ENCODE measurements at places on chromosomes 4 and X. TPM values are rescaled to one million over a fixed set of nuclear protein-coding genes. Genes with fewer than 3 reads are reported as not detected.
A peak's percentile ranks its signal among the peaks of the same experiment; 100 is the strongest.

- DNase-seq, result no peak
Measured at GRCh38 chr4:11428231-11428898, at the start of gene HS3ST1. HS3ST1 (minus strand) TSS chr4:11428894; CDS start chr4:11400005, 28,889 bp downstream.

GRCh38 chrX:18666614-18667013, 5.3 kb downstream of the RS1 start:
- no peak for DNase-seq

- DNase-seq, result no peak
Measured at GRCh38 chrX:49037883-49038475, 5.2 kb downstream of the TFE3 start.

GRCh38 chr4:36163198-36163597, 81.1 kb downstream of the ARAP2 start:
- DNase-seq, result no peak

- DNase-seq, result no peak
Measured at GRCh38 chr4:721261-722168, 15.9 kb downstream of the PCGF3 start.

DNA sequence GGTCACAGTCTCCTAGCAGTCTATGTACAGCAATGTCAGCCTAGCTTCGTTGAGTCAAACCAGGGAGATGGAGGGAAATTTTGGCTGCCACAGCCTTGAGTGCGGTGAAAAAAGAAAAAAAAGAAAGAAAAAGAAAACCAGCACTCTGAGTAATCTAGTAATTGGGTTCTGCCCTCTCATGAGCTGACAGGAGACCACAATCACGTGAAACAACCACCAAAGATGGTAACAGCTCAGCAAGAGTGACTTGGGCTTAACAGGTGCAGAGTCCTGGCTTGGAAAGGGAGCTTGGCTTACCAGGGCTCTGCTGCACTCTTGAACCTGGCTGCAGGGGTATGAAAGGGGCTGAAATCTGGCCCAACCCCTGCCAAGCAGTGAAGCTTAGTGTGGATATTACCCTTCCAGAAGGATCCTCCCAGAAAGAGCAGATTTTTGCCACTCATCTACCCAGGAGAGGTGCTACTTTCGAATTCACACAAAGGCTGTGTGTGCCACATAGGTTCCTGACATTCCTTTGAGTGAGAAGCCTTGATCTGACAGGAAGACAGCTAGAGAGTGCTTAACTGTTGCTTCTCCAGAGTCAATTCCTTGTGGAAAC, 350.3 kb downstream of the PTTG2 start:
- DNase-seq, result peak; percentile 78

DNA sequence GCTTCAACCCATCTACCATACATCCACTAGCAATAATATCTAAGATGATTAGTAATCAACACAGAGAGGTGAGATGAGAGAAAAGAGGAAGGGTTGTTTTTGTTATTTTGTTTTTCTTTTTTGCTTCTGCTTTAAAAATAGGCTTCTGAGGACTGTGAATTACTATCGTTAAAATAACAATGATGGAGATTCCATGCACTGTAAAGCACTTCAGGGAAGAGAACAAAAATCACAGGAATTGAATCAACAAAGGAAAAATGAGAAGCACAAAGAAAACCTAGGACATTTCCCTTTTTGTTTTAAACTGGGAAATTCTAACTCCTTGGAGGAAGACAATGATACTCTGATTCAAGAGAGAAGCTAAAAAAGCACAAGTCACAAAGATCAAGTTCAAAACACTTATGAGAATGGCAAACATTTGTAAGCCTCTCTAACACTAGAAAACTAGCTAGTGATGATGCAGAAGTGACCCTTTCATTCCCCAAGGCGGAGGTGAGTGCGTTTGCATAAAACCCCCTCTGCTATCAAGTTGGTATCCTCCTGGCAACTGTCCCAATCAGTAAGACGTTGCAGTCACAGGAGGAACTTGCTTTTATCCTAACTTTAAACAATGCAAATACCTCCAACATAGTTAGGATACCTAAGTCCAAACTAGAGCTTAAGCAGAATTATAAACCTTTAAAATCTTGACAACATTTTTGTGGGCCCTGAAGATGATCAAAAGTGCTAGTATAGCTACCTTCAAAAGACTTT, 308.5 kb downstream of the CAMK2D start:
- DNase-seq, result no peak

DNA sequence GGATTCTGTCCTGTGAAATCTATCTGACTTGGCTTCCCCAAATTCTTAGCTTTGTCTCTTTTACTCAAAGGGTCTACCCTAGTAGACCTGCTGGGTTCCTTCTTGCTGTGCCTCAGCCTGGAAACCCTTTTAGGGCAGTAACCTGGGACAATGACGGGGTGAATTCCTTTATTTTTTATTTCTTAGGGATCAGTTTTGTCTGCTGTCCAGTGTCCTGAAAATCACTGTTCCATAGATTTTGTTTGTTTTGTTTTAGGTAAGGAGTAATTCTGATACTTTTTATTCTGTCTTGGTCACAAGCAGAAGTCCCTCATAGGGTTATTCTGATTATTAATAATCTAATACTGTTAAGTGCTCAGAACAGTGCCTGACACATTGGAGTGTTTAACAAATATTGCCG, 118.9 kb downstream of the EVC2 start:
- DNase-seq, result no peak

- no peak for DNase-seq
Measured at GRCh38 chr4:10694151-10694827, 9.7 kb upstream of the CLNK start.

- DNase-seq, result no peak
Measured at GRCh38 chrX:49958727-49959485, 36.5 kb downstream of the CLCN5 start.

DNA sequence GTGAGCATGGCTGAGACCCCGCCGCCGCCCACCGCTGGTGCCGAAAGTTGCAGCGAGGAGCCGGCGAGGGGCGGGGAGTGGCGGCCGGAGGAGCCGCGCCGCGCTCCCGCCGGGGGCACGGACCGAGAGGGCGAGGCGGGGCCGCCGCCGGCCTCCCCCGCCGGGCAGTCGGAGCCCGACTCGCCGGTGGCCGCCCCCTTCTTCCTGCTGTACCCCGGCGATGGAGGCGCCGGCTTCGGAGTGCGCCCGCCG, 16.5 kb downstream of the UTP3 start:
- no peak for DNase-seq

The USP9X gene
- 54.5 TPM for total RNA-seq

The ACOX3 gene
- total RNA-seq, result 16.4 TPM

The SORCS2 gene
- total RNA-seq, result not detected

The HNRNPD gene
- total RNA-seq, result 535 TPM

The DOK7 gene
- total RNA-seq, result not detected

The BST1 gene
- total RNA-seq, result 0.54 TPM
